ENCODE measurements at places on chromosomes 11 and 22.

DNA sequence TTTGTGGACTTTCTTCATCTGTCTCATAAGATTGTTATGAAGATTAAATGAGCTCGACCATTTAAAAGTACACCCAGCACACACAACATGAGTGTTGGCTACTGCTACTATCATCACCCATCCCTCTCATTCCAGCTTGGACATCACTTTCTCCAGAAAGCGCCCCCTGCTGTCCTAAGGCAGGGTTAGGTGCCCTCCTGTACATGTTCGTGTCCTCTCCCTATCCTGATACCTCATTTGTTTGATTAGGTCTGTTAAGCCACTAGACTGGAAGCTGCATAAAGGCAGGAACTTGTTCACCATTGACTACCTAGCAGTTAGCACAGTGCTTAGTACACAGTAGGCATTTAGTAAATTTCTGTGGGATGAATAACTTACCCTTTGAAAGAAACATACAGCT lies 85.5 kb downstream of the ENTHD1 start:
- DNase-seq = peak; percentile 31

DNA sequence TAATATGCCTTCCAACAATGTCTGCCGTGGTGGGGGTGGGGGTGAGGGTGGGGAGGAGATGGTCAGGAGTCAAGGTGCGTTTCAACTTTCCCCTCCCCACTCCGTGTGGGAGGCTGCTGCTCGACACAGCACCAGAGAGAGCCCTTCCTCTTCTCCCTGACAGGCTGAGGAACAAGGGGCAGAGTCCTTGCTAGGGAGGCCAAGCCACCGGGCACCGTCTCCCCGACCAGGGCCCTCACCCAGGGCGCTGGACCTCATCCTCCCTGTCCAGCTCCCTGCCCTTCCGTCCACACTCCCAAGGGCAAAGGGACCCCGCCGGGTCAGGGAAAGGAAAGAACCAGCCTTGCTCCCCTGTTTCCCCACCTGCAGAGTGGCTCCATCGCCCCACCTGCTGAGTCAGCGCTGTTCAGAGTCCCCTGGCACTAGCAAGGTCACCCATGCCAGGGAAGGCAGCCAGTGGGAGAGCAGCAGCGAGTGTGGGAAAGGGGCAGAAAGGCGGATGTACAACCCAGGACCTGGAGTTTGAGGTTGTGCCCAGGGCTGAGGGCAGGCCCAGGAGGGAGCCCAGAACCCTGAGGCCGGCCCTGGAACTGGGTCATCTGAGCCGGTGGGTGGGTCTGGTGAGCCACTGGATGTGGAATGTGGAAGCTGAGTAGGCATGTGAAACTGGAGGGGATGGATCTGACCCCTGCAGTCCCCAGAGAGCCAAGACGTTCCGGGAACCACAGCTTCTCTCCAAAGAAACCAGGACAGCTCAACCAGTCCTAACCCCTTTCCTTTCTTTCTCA lies 47.2 kb downstream of the BUD13 start:
- no peak for DNase-seq

DNA sequence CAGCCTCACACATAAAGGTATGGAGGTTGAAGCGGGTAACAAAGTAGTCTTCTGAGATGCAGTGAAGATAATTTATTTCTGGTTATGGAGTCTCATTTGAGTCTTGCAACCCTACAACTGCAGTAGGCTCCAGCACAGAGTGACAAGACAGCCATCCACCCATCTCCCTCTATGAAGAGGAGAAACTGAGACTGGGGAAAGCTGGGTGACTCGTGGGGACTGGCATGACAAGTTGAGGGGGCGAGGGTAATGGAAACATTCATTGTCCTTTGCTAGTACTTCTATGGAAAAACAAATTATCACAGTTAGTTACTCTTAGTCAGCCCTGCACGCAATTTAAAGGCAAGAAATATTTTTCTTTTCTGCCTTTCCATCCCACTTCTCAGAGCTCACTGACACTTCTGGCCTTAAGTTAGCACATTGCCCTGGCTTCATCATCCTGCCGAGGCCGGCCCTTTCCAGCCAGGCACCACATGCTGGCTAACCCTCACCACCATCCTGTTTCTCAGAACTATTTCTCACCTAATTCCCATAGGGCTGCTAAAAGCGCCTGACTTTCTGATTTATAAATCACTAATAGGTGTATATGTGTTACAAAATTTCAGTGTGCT lies 361.1 kb downstream of the ETS1 start:
- DNase-seq = peak; percentile 36

GRCh38 chr11:16603890-16604793 lies 134.3 kb upstream of the C11orf58 start:
- no peak for DNase-seq

GRCh38 chr11:83349296-83349695 lies 63.1 kb upstream of the CCDC90B start:
- no peak for DNase-seq

DNA sequence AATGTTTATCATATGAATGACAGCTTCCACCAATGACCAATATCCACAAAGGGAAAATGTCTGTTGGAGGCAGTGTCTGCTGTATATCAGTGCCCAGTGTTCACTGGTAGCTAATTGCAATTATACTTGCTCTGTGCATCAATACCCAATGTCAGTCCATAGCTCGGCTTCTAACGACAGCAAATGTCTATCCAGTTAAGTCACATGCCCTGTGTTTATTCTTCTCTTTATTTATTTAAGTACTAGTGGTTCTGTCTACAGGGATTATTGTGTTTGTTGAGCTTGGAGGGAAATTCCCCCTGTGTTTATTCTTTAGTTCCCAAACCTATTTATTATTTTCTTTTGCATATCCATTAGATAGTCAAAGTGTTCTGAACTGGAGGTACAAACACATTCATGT lies 18.6 kb downstream of the TSKU start:
- no peak for DNase-seq

DNA sequence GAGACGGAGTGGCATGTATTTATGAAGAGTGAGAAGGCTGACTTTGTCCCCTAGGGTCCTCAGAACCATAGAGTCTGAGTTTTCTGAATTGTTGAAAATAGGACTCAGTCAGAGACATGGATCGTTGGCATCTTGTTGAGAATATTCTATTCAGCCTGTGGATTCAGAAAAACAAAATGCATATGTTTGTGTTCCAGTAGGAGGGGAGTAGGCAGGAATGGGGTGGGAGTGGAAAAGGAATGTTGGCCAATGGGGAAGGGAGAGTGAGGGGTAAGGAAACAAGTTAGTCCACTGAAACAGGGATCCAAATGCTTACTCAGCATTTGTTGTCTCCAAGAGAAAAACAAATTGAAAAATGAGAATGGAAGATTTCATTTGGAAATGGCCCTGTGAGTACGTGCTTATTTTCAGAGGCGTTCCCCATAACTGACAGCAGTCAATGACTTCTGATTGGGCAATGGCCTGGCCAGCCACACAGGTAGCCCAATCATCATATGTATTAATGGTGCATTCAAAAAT lies 14.7 kb downstream of the BARX2 start:
- no peak for DNase-seq

DNA sequence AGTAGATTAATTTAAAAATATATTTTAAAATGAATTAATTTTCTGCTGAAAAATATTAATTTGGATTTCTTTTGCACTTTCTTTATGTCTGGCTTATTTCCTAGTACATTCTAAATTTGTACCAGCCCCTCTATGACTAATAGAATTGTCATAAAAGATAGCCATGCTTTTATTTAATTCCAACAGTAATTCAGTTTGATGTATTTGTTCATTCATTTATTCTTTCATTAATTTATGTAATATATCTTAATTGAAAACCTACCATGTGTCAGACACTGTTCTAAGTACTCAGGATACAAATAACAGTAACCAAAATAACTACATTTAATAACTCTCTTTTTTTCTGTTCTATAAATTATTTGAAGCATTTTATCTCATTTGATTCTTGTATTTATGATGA lies 264.0 kb upstream of the CCDC179 start:
- no peak for DNase-seq

- no peak for DNase-seq
Observed at GRCh38 chr11:14242187-14242586, 116.8 kb downstream of the RRAS2 start.

GRCh38 chr11:125358254-125358840 lies 137.7 kb downstream of the FEZ1 start:
- no peak for DNase-seq

- DNase-seq = peak; percentile 51
Observed at GRCh38 chr11:2443881-2444820, at the start of gene TRPM5. Gene TRPM5, minus strand, starts transcription at chr11:2444514. Its CDS starts 21,478 bp downstream, at chr11:2423036.

GRCh38 chr22:31346255-31346732 lies at the start of gene PATZ1:
Gene PATZ1, minus strand, starts transcription at chr22:31346346. Its CDS starts 744 bp downstream, at chr22:31345602.
- DNase-seq = peak; percentile 84

DNA sequence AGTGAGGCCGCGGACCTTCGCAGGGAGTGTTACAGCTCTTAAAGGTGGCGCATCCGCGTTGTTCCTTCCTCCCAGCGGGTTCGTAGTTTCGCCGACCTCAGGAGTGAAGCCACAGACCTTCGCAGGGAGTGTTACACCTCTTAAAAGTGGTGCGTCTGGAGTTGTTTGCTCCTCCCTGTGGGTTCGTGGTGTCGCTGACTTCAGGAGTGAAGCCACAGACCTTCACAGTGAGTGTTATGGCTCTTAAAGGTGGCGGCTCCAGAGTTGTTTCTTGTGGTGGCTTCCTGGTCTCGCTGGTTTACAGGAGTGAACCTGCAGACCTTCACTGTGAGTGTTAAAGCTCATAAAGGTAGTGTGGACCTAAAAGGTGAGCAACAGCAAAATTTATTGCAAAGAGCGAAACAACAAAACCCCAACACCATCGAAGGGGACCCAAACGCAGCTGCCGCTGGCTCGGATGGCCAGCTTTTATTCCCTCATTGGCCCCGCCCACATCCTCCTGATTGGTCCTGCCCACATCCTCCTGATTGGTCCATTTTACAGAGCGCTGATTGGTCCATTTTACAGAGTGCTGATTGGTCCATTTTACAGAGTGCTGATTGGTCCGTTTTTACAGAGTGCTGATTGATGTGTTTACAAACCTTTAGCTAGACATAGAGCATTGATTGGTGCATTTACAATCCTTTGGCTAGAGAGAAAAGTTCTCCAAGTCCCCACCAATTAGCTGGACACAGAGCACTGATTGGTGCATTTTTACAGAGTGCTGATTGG lies 1.2 kb upstream of the TMEM45B start:
- DNase-seq = peak; percentile 57

- DNase-seq = no peak
Observed at GRCh38 chr11:111329306-111330204, 31.2 kb downstream of the POU2AF3 start.

DNA sequence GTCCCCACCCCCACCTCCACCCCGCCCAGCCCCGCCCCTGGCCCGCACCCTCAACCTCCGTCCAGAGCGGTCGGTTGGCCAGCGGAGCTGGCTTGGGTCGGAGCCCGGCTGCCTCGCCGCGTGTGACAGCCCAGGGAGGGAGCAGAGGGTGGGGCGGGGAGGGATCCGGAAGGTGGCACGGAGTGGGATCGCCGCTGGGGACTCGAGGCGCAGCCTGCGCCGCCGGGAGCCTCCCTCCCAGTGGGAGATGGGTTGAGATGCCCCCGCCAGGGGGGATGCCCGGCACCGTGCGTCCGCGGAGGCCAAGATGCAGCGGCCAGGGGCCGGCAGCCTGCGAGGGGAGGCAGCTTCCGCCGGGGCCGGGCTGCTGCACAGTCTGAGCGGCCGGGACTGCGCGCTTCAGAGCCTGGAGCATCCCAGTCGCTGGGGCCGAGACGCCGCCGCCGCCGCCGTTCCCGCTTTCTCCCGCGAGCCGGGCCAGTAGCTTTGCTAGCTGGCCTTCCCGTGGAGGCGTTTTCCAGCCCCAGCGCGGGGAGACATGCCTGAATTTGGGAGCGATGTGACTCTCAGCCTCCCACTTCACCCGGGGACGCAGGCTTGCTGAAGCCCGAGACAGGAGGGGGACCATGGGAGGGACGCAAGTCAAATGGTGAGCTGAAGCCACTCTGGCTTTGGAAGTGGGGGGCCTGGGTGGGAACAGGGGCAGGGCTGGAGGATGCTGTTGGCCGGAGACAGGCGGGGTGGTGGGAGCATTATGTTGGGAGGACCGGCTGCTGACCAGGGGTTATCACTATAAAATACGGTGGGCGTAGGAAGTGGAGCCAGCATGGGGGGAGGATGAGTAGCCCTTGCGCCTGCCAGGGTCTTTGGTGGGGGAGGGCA lies 40.2 kb downstream of the DIXDC1 start:
- DNase-seq = peak; percentile 11

DNA sequence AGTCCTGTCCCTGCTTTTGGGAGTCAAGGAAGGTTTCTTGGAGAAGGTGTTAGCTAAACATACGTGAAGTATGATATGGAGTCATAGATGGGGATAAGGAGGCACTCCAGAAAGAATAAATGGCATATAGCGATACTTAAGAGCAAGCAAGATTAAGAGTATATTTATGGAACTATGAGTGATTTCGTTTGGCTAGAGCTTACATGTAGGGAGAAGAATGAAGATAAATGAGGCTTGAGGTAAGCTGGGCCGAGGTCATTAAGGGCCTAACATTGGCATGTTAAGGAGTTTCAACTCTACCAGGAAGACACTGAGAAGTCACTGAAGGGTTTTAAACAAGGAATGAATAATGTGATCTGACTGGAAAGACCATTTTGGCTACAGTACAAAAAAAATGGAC lies 33.3 kb downstream of the EIF3M start:
- no peak for DNase-seq

- no peak for DNase-seq
Observed at GRCh38 chr11:728901-729491, 18.3 kb upstream of the TALDO1 start.

DNA sequence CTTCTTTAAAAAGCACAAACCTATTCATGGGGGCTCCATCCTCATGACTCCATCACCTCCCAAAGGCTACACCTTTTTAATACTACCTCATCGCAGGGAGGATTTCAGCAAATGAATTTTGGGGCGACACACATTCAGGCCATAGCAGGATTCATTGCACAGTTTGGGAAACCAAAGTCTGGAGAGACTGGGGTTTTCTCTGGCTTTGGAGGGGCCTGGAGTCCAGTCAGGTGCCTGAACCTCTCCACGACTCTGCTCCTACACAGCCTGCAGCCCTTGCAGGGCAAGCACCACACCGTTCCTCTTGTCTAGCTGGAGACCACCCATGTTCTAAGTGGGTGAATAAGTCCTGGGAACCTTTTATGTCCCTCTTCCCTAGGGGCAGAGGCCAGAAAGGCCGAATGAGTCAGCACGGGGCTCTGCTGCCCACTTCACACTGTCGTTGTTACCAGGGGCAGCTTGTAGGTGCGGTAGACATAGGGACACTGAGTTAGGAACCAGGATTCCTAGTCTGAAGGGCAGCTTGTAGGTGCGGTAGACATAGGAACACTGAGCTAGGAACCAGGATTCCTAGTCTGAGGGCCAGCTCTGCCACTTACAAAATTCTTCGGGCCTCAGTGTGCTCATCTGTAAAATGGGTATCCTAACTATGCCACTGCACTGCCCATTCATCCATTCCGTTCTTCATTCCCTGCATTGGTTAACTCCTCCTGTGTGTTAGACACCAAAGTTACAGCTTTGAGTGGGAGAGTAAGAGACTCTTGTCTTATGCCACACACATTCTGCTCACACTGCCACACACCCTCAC lies 251.7 kb upstream of the B3GAT1 start:
- DNase-seq = no peak

- no peak for DNase-seq
Observed at GRCh38 chr11:79094616-79095015, 346.2 kb downstream of the TENM4 start.

GRCh38 chr11:125968354-125968753 lies 22.5 kb downstream of the VSIG10L2 start:
- DNase-seq = no peak

- DNase-seq = no peak
Observed at GRCh38 chr22:28627791-28628190, 51.8 kb downstream of the TTC28 start.

All from activated CD4-positive, alpha-beta T cell treated with anti-CD3 and anti-CD28 coated beads, Interleukin-2, Interleukin-6, amounts not matched to agents 100 ng/mL and 50 ng/mL, durations not matched to agents 16 hours and 8 hours (primary cell).